Activated naive CD8-positive, alpha-beta T cell treated with anti-CD3 and anti-CD28 coated beads for 36 hours (primary cell): ENCODE measurements at places on chromosomes 1 and 21.

GRCh38 chr1:150807249-150808023, 624 bp downstream of the CTSK start:
- no peak overlapping the region for H3K27ac ChIP-seq
- H3K27me3 ChIP-seq: no peaks in the 10 kb centered on the region
- H3K4me3 ChIP-seq: no peak overlapping the region
- H3K4me1 ChIP-seq: peaks cover 13% of the 10 kb centered on the region
- peaks cover 2% of the 10 kb centered on the region for H3K36me3 ChIP-seq
- no peak for DNase-seq

DNA sequence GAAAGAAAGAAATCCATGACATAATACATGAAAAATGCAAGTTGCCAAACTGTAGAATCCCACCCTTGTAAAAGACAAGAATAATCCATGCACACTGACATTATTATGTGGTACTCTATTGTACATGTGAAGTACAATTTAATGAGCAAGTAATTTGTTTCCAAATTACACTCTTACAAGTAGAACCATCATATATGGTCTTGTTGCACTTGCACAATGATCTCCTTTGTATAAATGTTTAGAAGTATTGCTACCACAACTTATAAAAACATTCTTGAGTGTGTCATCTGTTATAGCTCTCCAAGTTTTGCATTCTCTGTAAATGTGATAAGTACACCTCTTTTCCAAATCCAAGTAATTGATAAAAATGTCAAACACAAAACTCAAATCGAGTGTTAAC, 29.1 kb upstream of the ZNF281 start:
- peaks cover 21% of the 10 kb centered on the region for H3K4me1 ChIP-seq
- H3K4me3 ChIP-seq: no peak overlapping the region
- peaks cover 2% of the 10 kb centered on the region for H3K36me3 ChIP-seq
- no peak for DNase-seq
- H3K27ac ChIP-seq: no peak overlapping the region
- H3K27me3 ChIP-seq: no peaks in the 10 kb centered on the region

DNA sequence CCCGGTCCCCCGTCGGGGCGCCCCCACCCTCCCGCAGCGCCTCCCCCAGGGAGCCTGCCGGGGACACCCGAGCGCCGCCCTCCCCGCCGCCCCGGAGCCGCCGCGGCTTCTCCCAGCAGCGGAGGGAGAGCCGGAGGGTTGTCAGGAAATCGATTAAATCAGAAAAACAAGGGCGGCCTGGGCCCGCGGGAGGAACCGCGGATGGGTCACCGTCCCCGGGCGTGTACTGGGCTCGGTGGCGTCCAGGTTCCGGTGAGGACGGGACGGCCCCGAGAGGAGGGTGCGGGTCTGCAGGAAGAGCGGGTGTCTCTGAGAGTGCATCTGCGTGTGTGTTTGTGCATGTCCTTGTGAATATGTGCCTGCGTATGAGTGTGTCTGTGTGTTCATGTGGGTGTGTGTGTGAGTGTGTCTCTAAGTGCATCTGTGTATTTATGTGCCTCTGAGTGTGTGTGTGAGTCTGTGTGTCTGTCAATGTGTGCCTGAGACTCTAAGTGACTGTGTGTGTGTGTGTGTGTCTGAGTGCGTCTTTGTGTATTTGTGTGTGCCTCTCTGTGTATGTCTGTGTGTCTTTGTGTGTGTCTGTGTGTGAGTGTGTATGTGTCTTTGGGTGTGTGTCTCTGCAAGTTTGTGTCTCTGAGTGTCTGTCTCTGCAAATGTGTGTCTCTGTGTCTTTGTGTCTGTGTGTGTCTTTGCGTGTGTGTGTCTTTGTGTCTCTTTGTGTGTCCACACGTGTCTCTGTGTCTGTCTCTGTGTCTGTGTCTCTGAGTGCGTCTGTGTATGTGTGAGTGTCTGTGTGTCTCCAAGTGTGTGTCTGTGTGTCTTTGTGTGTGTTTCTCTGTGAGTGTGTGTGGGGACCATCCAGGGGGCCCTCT, 1.1 kb downstream of the SPSB1 start:
- peaks cover 5% of the 10 kb centered on the region for H3K27me3 ChIP-seq
- no peak overlapping the region for H3K27ac ChIP-seq
- DNase-seq: peak; percentile 37
- no peak overlapping the region for H3K4me3 ChIP-seq
- peaks cover 5% of the 10 kb centered on the region for H3K4me1 ChIP-seq

- H3K4me3 ChIP-seq: no peak overlapping the region
- H3K4me1 ChIP-seq: no peaks in the 10 kb centered on the region
- H3K27me3 ChIP-seq: no peaks in the 10 kb centered on the region
- no peaks in the 10 kb centered on the region for H3K36me3 ChIP-seq
Observed at GRCh38 chr1:1623631-1624442, 8.1 kb upstream of the MMP23B start.

DNA sequence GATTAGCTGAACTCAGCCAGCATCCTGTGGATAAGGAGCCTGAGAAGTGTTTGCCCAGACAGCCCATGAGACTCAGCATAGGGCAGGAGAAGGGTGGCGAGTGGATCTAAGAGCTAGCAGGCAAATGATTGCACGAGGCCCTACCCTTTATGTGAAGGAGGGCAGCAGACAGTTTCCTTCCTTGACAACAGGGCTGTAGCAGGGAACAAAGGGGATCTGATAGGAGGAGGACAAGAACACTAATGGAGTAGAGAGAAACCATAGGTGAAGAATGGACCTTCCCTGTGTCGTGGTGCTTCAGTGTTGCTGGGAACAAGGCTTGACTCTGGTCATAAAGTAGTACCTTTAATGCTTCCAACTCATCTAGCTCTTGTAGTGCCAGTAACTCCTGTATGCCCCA, 84.3 kb downstream of the PGM1 start:
- no peaks in the 10 kb centered on the region for H3K4me1 ChIP-seq
- peaks cover 1% of the 10 kb centered on the region for H3K36me3 ChIP-seq
- no peak overlapping the region for H3K27ac ChIP-seq
- H3K27me3 ChIP-seq: no peaks in the 10 kb centered on the region

GRCh38 chr1:180360333-180361075, 130.4 kb downstream of the LHX4 start:
- DNase-seq: no peak
- H3K27ac ChIP-seq: no peak overlapping the region

GRCh38 chr1:201903135-201903534, 14.4 kb downstream of the SHISA4 start:
- H3K27me3 ChIP-seq: no peaks in the 10 kb centered on the region
- H3K4me3 ChIP-seq: no peak overlapping the region
- DNase-seq: no peak
- H3K4me1 ChIP-seq: peaks cover 4% of the 10 kb centered on the region

DNA sequence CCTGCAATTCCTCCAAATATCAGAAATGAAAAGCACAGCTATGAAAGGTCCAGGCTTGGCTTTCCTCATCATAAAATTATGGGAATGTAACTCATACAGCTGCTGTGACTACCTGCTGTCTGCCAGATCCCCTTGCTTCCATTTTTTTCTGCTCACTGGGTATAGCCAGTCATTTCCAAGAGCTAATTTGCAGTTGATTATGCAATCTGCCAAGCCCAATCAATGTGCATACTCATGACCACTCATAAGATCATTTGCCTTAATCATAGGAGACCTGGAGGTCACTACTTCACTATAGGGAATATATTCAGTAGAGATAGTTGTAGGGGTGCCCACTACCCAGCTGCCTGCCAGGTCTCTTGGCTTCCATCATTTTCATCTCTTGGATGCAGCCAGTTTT, 417.7 kb upstream of the ZRANB2 start:
- no peaks in the 10 kb centered on the region for H3K27me3 ChIP-seq
- no peaks in the 10 kb centered on the region for H3K36me3 ChIP-seq

- no peak overlapping the region for H3K4me3 ChIP-seq
- H3K27ac ChIP-seq: no peak overlapping the region
- no peaks in the 10 kb centered on the region for H3K36me3 ChIP-seq
- peaks cover 3% of the 10 kb centered on the region for H3K4me1 ChIP-seq
- H3K27me3 ChIP-seq: no peaks in the 10 kb centered on the region
- no peak for DNase-seq
Observed at GRCh38 chr1:56133522-56134472, 445.6 kb downstream of the PLPP3 start.

DNA sequence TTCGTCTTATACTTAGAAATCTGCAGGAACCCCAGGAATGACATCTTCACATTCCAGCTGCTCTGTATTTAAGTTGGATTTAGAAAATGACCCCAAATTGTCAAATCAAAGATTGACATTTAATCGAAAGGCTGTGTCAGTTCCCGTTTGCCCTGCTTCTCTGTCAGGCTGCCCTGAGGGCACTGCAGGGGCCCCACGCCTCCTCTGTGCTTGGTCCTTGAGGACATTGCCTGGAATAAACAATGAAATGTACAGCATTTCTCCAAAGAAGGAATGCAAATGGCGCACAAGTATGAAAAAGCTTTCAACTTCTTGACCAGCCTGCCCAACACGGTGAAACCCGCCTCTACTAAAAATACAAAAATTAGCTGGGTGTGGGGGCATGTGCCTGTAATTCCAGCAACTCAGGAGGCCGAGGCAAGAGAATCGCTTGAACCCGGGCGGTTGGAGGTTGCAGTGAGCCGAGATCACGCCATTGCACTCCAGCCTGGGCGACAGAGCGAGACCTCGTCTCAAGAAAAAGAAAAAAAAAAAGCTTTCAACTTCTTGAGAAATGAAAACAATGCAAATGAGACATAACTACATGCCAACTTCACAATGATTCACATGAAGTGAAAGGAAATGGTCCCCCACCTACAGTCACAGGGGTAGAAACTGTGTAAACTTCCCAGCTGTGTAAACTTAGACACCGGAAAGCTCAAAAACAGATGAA, 3.0 kb downstream of the TMPRSS3 start:
- H3K36me3 ChIP-seq: peaks cover 84% of the 10 kb centered on the region
- H3K27ac ChIP-seq: peak overlapping the region; percentile 85
- H3K27me3 ChIP-seq: no peaks in the 10 kb centered on the region
- H3K4me1 ChIP-seq: peaks cover 61% of the 10 kb centered on the region
- H3K4me3 ChIP-seq: peak overlapping the region; percentile 51
- no peak for DNase-seq

DNA sequence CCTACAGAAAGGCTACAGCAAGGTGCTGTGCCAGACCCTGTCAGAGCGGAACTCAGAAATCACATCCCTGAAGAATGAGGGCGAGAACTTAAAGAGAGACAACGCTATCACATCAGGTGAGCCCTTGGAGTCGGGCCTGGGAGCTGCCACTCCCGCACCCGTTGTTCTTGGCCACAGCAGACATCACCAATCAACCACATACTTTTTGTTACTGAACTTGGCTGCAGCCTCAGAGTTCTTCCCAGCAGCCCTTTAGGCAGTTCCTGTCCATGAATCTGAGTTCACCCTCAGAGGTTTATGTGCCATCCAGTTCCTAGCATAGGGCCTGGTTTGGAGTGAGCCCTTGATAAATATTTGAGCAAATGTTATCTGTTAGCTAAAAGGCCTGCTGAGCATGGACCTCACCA, 61.6 kb downstream of the FHAD1 start:
- H3K27me3 ChIP-seq: peaks cover 12% of the 10 kb centered on the region
- DNase-seq: no peak
- H3K27ac ChIP-seq: no peak overlapping the region
- no peak overlapping the region for H3K4me3 ChIP-seq

- H3K4me3 ChIP-seq: no peak overlapping the region
- H3K27me3 ChIP-seq: no peaks in the 10 kb centered on the region
- H3K27ac ChIP-seq: no peak overlapping the region
- H3K4me1 ChIP-seq: peaks cover 8% of the 10 kb centered on the region
- no peak for DNase-seq
Observed at GRCh38 chr21:14243874-14244273, 27.9 kb downstream of the RBM11 start.

GRCh38 chr1:21024918-21025317, 151.8 kb downstream of the EIF4G3 start:
- H3K27me3 ChIP-seq: no peaks in the 10 kb centered on the region
- no peak overlapping the region for H3K4me3 ChIP-seq
- no peak overlapping the region for H3K27ac ChIP-seq
- H3K36me3 ChIP-seq: peaks cover 30% of the 10 kb centered on the region
- peaks cover 16% of the 10 kb centered on the region for H3K4me1 ChIP-seq
- DNase-seq: no peak

DNA sequence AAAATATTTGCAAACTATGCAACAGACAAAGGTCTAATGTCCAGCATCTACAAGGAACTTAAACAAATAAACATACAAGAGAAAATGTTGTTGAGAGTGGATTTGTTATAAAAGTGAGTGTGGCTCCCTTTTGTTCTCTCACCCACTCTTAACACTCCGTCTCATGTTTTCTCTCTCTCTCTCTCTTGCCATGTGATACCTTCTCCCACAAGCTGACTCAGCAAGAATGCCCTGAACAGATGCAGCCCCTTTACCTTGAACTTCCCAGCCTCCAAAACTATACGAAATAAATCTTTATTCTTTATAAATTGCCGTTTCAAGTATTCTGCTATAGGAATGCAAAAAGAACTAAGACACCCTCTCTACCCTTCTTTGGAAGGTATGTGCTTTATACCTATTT, 234.1 kb downstream of the ADGRL2 start:
- H3K27ac ChIP-seq: no peak overlapping the region
- H3K36me3 ChIP-seq: no peaks in the 10 kb centered on the region
- no peak for DNase-seq

GRCh38 chr1:246139745-246140182, 367.3 kb downstream of the SMYD3 start:
- peaks cover 4% of the 10 kb centered on the region for H3K36me3 ChIP-seq
- H3K4me1 ChIP-seq: peaks cover 9% of the 10 kb centered on the region

DNA sequence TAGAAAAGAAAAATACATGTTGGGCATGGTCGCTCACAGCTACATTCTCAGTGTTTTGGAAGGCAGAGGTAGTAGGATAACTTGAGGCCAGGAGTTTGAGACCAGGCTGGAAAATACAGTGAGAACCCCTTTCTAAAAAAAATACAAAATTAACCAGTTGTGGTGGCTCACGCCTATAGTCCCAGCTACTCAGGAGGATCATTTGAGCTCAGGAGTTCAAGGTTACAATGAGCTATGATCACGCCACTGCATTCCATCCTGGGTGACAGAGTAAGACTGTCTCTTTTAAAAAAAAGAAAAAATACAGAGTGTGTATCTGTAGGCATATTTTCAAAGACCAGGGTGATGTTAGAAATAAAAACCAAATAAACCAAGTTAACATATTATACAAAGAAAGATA, 57.8 kb downstream of the HFM1 start:
- peaks cover 5% of the 10 kb centered on the region for H3K27me3 ChIP-seq
- H3K36me3 ChIP-seq: no peaks in the 10 kb centered on the region
- H3K27ac ChIP-seq: no peak overlapping the region
- DNase-seq: no peak

GRCh38 chr1:116763787-116764465, 9.7 kb downstream of the CD2 start:
- H3K4me3 ChIP-seq: peak overlapping the region; percentile 78
- peaks cover 85% of the 10 kb centered on the region for H3K4me1 ChIP-seq
- H3K36me3 ChIP-seq: peaks cover 97% of the 10 kb centered on the region
- peak; percentile 78 for DNase-seq
